Fibroblast of skin of abdomen (primary cell): ENCODE measurements at places on chromosomes 5 and 9.
A peak's percentile ranks its signal among the peaks of the same experiment; 100 is the strongest.

- DNase-seq = no peak
Observed at GRCh38 chr9:91034976-91035824, 233.6 kb downstream of the SYK start.

DNA sequence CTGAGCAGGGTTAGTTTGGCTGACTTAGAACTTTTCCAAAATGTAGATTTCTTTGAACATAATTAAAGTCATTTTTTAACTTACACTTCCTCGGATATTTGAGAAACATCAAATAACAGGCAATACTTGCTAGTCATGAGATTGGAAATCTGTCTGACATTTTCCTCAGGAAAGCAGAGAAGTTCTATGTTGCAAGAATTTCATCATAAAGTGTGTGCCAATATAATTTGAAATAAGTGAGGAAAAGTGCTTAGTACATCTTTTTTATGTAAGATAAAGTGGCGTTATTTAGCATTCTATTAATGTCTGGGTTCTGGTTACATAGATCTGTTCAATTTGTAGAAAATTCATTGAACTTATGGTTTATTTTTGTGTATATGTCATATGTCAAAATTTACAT lies 48.7 kb upstream of the C5orf47 start:
- DNase-seq = no peak

- DNase-seq = no peak
Observed at GRCh38 chr9:99146574-99146973, 41.7 kb downstream of the TGFBR1 start.

- DNase-seq = peak; percentile 27
Observed at GRCh38 chr9:76369583-76369982, 24.6 kb downstream of the RFK start.
